HS-27A (cell line): ENCODE measurements at places on chromosomes 12 and 14.
A peak's percentile ranks its signal among the peaks of the same experiment; 100 is the strongest.

GRCh38 chr12:106030210-106031071, 108.3 kb downstream of the NUAK1 start:
- DNase-seq, result peak; percentile 87

DNA sequence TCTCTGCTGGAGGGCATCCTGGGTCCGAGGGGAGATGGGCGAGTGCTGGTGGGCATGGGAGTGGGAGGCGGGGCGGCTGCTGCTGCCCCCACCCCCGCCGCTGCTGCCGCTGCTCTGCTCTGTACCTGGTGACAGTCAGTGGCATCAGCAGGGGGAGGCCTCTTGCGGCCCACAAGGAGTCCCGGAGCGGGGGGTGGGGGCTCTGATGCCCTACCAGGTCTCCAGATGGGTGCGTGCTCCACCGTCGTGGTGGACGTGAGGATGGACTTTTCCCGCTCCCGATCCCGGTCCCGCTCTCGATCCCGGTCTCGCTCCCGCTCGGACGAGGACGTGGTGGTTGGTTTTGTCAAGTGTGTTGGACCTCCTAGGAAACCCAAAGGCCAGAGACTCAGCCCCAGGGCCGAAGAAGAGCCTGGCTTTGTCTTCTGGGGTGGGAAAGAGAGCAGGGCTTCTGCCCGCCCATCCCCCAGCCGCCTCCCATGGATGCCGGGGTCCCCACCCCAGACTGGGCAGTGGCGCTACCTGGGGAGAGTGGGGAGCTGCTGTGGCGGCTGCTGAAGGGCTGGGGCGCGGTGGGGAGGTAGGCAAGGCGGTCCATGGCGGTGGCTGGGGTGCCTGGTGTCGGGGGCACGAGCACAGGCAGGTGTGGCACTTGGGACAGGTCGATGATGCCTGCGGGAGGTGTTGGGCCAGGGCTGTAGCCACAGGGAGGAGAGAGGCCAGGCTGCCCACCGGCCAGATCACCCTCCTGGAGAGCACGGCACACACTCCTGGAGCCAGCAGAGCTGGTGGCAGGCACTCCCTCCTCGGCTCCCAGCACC, 45.4 kb downstream of the RFLNA start:
- DNase-seq, result no peak

GRCh38 chr14:32345311-32345791, 16.3 kb downstream of the AKAP6 start:
- no peak for DNase-seq

DNA sequence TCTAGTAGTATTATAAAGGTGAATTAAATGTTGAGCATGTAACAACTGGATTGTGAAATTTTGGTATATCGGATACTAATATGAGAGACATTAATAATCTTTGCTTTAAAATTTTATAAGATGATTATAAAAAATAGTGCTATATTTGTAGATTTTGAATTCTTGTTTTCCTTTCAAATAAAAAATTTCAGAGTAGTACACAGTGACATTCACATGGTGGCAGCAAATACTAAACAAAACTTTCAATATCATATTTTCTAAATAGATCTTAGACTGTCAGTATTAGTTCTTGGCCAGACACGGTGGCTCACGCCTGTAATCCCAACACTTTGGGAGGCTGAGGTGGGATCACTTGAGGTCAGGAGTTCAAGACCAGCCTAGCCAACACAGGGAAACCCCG, 166.0 kb downstream of the NAV3 start:
- no peak for DNase-seq

DNA sequence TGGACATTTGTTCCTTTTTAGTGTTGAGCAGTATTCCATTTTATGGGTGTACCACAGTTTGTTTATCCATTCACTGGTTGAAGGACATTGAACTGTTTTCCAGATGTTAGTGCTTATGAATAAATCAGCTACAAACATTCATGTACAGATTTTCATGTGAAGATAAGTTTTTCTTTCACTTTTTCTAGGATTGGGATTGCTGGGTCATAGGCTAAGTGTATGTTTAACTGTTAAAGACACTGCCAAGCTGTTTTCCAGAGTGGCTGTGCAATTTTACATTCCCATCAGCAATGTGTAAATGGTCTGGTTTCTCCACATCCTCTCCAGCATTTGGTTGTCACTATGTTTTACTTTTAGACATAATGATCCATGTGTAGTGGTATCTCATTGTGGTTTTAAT, 14.0 kb upstream of the NID2 start:
- DNase-seq, result no peak

- no peak for DNase-seq
Observed at GRCh38 chr12:59068436-59068835, 148.1 kb upstream of the LRIG3 start.

DNA sequence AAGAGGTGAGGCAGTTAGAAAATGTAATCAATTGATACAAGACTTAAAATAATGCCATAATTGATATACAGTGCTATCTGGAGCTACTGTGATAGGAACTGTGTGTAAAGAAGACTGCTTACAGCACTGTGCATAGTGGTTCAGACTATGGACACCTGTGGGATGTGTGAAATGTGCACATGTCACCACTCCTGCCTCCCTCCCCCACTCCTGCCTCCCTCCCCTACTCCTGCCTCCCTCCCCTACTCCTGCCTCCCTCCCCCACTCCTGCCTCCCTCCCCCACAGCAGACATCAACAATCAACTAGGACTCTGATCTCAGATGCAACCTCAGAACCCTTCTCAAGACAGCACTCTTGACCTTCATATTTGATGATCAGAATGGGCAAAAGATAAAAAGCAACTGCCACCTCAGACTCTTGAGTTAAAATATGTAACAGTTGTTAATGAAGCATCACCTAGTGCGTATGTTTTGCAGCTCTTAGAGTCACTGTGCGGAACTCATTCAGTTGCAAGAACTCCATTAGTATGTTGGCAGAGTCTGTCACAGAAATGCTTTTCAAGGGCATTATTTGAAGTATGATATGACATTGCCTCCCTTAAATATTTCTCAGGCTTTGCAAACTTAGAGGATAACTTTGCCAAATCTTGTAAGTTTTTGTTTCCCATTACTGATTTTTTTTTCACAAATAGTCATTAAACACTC, 255.2 kb upstream of the DDHD1 start:
- DNase-seq, result no peak

DNA sequence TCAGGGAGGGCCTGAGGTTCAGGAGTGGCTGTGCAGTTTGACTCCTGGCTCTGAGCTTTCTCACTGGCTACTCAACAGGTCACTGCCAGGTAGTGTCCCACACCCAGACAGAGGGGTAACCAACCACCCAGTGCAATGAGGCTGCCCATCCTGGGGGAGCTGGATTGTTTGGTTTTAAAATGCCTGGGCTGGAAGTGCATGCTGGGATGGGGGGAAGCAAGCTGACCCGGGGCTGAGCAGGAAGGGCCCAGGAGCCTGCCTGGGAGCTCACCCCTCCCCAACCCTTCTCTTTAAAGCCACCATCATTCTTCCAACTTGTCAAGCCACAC, 12.6 kb upstream of the ABHD12B start:
- DNase-seq, result no peak
